ENCODE measurements at places on chromosomes 3 and 15.

- DNase-seq: no peak
These were observed 369 bp upstream of the U2SURP start for GRCh38 chr3:143001034-143001368.

- no peak for DNase-seq
These were observed 199.3 kb upstream of the GOLIM4 start for GRCh38 chr3:168295027-168295426.

DNA sequence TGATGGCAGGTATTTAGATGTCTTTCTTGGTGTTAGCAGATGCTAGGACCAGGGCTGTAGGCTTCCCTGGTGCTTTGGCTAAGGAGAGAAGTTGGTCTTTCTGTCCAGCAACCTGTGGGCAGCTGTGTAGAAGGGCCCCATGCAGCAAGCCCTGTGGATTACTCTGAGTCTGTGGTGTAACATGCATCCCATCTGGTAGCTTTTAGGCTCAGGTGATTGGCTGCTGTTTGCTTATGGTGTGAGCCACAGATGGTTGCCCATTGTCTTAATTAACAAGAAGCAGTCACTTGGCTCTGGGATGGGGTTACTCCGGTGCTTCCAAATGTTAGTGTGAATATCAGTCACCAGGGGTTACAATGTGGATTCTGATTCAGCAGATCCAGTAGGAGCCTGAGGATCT is 368.6 kb upstream of the C2CD4B start:
- no peak for DNase-seq

- no peak for DNase-seq
These were observed 47.2 kb downstream of the CCDC12 start for GRCh38 chr3:46929324-46929723.

DNA sequence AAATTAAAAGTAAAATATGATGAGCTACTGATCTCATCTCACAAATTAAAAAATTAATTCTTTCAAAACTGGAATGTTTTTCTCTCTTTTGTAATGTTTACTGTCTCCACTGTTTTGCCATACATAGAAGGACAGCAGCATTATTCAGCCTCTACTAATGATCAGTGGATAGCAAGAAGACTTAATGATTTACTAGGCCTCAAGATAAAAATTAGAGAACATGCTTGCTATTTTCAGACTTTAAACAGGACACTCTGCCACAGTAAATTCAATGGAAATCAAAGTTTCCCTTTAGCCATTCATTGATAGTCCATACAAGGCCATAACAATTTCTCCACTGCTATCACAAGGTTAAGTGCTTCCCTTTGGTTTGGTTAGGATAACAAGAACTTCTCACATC is 129.4 kb downstream of the TMCC1 start:
- DNase-seq: no peak

- DNase-seq: no peak
These were observed 779.0 kb downstream of the SQOR start for GRCh38 chr15:46413799-46414198.

- DNase-seq: no peak
These were observed 66.9 kb downstream of the KLF13 start for GRCh38 chr15:31393444-31394091.

GRCh38 chr15:86347245-86347644 is 267.6 kb downstream of the AGBL1 start:
- no peak for DNase-seq

DNA sequence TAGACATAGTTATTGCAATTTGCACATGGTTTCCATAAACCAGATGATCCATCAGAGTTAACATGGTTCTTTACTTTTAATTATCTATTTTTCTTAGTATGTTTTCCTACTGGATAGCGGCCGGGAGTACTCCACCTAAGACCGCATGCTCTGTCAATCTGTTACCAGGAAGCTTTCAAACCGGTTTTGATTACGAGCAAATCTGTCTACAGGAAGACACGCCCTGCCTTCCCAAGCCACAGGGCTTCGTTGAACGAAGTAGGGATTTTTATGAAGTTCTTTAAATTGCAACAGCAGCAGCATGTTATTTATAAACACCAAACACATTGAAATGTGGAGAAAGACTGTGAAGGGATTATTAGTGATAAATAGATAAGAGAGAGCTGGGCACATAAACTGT is 283.3 kb upstream of the ROBO2 start:
- no peak for DNase-seq

DNA sequence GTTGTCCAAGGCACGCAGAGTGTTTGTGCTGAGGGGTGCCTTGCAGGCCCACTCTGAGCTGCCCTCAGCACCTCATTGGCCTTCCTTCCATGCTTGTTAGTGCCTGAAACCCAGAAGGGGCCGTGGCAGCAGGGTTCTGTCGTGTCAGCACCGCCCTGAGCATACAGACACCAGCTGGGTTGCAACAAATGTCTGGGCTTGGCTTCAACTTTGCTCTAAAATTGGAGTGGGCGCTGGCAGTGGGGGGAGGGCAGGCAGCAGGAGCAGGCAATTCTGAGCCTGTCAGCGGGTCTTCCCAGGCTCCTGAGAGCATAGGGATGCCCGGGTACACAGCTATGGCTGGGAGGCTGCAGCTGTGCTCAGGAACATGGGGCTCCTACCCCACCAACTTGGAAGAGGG is 464.3 kb downstream of the EPHA3 start:
- no peak for DNase-seq

- DNase-seq: no peak
These were observed 441.4 kb downstream of the GABRG3 start for GRCh38 chr15:27412415-27412814.

DNA sequence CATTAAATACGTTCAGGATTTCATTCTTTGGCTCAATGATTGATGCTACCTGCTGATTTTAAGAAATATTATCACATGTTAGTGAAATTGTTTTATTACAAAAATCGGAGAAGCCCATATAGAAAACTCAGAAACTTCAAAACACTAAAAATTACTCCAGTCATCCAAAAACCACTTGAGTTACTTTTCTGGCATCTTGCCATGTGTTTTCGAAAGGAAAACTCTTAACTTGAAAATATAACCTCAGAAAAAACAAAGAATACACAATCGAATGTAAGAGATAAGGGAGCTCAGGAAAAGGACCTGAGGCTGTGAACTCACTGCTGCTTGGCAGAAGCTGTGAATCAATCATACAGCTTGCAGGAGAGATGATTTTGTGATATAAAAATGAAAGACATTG is 151.3 kb upstream of the SLITRK3 start:
- DNase-seq: no peak

DNA sequence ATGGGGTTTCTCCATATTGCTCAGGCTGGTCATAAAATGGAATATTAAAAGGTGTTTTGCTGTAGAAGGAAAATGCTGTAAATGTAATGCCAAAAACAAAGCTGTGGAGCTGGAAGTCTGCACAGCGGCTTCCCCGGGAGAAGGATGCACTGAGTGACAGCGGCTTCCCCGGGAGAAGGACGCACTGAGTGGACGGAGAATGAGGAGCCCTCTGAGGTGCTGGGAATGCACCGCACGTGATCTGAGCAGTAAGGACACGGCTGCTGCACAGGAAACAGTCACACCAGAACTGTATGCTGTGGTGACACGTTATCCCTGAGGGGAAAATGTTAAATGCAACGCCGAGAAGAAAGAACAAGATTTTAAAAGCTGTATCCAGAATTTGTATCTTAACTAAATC is 24.6 kb downstream of the TNK2 start:
- no peak for DNase-seq

DNA sequence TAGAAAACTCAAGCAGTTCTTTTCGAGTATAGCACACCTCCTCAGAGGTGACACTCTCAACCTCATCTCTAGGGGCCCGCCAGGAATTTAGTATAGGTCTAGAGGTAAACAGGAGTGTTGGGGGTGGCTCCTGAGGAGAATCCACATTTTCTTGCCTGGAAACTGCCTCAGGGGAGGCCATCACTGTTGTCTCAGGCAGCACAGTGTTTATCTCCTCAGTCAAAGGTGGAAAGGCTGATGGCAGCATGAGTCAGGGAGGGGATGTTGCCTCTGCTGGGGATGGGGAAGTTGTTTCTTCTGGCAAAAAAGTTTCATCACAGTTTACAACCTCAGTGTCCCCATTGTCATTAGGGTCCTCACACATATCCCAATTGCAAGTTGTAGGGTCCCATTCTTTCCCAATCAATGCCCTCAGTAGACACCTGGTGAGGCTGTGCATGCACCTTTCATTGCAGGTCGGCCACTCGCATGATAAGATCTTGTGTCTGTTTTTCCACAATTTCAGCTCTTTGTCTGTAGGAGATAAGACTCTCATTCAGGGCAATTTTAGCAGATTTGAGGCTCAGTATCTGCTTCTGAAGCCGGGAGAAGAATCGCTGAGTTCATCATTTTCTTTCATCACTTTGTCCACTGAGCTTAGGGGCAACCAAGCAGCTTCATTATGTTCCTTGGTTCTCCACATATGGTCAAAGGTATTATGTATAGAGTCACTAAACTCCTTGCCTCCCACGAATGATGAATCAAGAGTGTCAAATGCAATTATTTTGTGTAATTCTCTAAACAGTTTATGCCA is 25.8 kb downstream of the NAALADL2 start:
- DNase-seq: no peak

DNA sequence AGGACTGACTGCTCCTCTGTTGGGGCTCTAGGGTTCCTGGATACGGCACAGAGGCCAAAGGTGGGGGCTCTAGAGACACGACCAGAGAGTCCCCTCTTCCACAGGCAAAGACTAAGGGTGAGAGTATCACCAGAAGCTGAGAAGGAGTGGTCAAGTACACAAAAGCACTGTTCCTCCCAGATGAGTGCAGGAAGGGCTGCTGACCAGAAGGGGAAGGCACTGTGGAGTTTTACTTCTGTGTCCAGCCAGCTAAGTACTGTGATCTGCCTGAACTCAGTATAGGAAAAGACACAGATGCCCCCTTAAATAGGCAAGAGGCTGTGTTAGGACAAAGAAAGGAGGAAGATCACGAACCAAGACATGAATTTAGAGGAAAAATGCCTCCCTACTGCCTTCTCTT is 11.7 kb downstream of the MRPS11 start:
- no peak for DNase-seq

DNA sequence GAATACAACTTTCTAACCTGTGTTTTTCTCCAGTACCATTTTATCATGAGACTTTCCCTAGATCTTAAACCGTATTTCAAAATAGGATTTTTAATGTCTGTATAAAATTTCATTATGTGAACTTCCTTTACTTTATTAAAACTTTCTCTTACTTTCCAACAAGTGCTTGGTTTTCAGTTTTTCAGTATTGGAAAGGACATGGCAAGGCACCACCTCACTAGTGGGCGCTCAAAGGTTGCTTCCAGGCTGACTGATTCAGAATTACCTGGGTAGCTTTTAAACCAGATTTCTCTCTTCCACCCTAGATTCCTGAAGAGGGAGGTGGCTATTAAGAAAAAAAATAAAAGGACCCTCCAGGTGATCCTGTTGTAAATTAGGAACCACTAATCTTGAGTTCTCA is 236.6 kb downstream of the SOX2 start:
- DNase-seq: peak; percentile 25

- no peak for DNase-seq
These were observed 73.7 kb upstream of the WDR72 start for GRCh38 chr15:53833134-53833624.

GRCh38 chr3:775178-775880 is 317.5 kb upstream of the CNTN6 start:
- no peak for DNase-seq

DNA sequence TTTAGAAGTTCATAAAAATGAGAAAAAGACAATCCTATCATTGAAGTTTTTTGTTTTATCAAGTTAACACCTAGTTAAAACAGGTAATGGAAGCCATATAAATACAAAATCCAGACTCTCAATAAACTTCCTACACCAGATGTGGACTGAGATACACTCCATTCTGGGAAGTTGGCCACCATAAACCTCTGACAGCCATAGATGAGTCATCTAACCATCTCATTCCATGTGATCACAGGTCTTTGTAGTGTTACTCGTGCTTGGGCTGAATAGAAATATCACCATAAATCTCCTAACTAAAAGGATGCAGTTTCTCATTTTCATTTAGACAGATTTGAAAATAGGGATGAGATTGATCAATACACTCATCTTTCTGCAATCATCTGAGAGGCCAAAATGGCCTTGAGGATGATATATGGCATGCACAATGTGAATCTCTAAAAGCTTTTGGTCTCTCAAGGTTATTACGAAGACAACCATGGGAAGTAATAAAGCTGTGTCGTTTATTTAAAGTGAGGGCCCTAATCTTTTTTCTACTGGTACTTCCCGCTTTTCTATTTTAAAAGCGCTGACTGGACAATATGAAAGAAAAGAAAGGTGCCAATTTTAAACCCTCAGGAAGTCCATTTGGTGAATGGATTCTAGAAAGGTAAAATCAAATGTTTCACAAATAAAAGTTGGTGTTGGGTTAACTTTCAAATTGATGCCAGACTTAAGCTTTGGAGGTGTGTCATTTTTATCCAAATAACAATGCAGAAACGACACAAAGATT is 155.5 kb downstream of the POLR2M start:
- no peak for DNase-seq

GRCh38 chr15:76512971-76513370 is 176.4 kb downstream of the ISL2 start:
- DNase-seq: no peak

GRCh38 chr3:128352326-128352725 is 114.4 kb downstream of the DNAJB8 start:
- DNase-seq: no peak

DNA sequence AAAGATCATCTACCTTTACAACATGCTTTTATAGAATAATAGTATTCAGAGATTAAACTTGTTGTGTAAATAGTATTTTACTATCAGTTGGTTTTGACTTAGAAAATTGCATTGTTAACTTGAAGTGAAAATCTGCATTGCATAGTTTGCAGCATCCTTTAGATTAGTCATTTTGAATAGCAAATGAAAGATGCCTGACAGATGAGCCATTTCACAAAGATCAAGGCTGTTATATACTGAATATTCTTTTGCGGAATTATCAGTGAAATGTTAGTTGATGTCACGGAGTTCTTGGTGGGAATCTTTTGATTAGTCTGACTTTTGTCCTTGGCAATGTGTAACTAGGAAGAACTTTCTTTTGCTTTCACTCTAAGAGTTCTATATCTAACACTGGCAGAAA is 24.5 kb downstream of the RSRC1 start:
- no peak for DNase-seq

GRCh38 chr15:47188758-47189507 is 528.4 kb upstream of the SEMA6D start:
- DNase-seq: no peak

DNA sequence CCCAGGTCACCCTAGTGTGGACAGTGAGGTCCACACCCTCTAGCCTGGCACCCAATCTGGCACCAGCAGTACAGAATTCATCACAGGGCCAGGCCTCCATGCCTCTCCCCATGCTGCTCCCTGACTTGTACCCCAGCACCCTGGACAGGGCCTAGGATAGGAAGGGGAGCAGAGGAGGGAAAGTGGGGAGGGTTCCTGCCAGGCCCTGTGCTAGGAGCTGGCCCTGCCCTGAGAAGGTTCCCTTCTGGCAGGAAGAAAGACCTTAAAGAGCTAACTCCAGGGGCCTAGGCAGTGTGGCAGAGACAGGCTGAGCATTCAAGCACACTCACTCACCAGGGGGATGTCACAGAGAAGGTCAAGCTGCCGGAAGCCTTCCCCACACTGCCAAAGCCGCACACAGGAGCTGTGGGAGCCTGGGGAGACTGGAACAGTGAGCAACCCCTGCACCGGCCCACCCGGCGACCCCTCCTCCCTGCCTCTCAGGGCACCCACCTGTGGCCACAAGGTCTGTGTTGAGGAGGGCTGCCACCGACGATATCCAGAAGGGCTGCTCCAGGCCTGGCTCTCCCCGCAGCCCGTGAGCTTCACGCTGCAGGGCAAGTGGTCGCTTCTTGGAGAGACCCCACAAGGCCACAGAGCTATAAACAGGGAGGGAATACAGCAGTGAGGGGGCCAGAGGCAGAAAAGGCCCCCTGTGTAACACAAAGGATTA is 7.4 kb downstream of the RRP9 start:
- DNase-seq: no peak

GRCh38 chr15:82803793-82804574 is 1.9 kb downstream of the FSD2 start:
- DNase-seq: no peak
